ENCODE measurements at places on chromosomes 1 and 21.

DNA sequence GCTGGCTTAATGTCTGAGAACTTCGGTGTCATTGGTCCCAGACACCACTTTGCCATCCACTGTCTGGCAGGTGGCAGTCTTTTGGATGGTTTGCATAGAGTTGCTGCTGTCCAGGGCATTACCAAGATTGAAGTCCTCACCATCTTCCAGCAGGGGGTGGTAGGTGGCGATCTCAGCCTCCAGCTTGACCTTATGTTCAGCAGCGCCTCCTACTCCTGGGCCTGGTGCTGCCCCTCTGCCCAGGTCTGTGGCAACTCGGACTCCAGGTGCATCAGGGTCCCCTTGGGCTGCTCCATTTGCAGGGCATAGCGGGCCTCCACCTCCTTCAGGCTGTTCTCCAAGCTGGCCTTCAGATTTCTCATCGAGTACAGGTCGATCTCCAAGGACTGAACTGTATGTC, 573.3 kb upstream of the NCAM2 start:
- no peak for DNase-seq

GRCh38 chr1:93905734-93906133, 3.5 kb downstream of the GCLM start:
- DNase-seq: no peak

- DNase-seq: no peak
Observed at GRCh38 chr1:167627865-167628641, 2.0 kb upstream of the RCSD1 start.

- no peak for DNase-seq
Observed at GRCh38 chr1:195721210-195721971, 886.8 kb downstream of the KCNT2 start.

DNA sequence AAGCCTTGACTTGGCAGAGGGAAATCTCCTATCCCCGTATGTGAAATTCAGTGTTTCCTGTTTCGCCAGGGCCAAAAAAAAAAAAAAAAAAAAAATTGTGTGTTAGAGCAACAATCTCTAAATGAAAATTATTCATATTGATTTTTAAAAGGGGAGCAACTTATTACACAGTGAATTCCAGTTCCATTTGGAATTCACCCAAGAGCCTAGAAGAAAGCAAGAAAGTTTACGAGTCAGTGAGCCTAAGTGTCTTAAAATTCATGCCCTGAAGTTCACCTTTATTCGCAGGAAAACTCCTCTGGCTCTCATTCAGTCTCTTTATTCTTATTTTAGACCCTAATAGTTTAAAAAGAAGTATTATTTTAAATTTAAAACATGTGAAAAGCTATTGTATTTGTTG, 42.1 kb upstream of the HUNK start:
- DNase-seq: no peak

DNA sequence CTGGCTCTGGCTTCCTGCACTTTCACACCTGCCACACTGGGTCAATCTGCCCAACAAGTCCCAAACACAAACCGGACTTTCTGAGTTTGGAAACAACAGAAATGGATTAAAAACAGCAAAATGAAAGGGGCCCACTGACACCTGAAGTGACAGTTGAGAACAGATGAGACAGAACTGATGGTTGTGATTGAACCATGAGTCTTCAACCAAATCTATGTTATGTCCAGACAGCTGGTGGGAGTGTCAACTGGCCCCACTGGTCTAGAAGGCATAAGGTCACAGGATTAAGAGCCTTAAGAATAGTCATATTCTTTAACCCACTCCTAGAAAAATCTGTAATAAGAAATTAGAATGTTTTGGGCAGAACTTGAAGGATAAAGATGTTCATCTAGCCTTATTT, 13.0 kb upstream of the ATP13A2 start:
- DNase-seq: no peak

GRCh38 chr1:172931761-172932160, 119.0 kb downstream of the TNFSF18 start:
- DNase-seq: no peak

DNA sequence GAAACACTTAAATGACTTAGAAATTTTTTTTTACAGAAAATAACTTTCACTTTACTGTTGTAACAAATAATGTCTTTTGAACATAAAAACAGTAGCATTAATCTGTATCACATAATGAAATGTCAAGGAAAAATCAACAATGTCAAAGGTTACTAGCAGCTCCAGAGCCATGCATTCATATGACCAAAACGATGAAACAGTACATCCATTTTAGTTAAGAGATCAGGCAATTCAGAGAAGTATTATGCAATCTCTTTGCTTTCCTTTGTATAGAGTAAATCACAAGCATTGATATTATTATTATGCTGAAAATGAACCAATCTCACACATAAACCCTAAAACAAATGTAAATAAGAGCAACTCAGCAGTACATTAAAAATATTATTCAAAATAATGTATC, 748.9 kb downstream of the PLA2G4A start:
- no peak for DNase-seq

DNA sequence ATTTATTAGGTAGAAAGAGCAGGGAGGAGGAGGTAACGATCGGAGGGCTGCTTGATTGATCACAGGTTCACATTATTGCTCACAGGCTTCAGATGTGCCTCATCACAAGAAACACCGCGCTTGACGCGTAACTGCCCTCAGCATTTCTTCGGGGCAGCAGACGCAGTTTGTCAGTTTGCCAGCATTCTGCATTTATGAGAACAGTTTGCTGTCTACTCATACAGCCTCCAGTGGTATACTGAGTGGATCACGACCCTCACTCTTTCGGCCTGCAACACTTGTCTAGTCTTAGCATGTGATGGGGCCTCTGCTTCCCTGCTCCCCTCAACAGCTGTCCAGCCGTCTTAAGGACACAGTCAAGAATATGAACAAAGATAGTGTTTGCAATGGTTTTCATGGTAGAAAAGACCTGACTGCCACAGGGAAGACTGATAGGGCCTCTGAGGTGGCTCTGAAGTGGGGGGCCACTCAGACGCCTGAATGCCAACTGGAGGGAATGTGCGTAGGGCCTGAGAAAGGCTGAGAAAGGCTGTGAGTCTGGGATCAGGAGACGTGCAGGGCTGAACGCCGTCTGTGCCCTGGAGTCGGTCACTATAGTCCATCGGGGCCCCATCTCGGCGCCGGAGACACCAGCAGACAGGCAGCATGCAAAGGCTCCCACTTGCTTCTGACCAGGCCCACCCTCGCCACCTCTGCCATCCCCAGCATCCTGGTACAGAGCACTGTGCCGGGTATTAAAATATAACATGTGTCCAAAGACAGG, 45.0 kb downstream of the UBE2G2 start:
- no peak for DNase-seq

DNA sequence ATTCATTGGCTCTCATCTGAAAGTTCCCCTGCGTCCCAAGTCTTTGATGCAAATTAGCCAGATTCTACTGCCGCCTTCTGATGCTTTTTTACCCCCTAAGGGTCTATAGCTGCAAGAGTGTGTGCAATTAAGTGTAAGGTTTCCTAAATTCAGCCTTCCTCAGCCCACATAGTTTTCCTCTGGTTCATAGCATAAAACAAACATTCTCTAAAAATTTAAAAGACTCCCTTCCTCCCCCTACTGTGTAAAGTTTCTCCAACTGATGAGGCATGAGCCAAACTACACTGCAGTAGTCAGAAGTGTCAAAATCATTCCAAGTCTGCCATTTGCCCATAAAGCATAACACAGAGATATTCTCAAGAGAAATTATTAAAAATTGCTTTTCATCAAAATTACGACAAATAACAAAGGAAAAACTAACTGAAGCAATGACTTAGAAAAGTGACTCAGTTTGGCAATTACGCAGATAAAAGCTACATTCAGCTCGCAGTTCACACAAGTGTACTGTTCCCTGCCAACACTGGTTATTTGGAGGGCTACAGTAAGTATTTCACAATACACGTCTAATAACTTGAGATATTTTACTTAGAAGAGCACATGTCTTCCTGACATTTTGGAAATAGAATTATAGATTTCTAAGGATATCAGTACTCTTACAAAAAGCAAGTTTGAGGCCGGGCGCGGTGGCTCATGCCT, 15.4 kb downstream of the KCNH1 start:
- no peak for DNase-seq

- DNase-seq: no peak
Observed at GRCh38 chr1:172779491-172779890, 120.6 kb downstream of the FASLG start.

- DNase-seq: no peak
Observed at GRCh38 chr21:32981096-32981495, 44.6 kb upstream of the OLIG2 start.

GRCh38 chr1:44826375-44827196, 16.5 kb downstream of the PTCH2 start:
- DNase-seq: no peak

GRCh38 chr1:32361674-32362473, 411 bp downstream of the FAM229A start:
- DNase-seq: no peak

DNA sequence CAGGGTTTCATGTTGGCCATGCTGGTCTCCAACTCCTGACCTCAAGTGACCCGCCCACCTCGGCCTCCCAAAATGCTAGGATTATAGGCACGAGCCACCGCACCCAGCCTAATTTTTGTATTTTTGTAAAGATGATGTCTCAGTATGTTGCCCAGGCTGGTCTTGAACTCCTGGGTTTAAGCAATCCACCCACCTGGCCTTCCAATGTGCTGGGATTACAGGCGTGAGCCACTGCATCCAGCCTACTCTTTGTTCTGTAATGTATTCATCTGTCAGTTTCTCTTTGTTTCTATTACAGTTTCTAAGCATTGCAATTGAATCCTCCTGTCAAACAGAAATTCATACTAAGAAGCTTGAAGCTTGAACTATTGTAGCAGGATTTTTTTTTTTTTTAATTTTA, 54.8 kb upstream of the RCC1 start:
- DNase-seq: no peak

- no peak for DNase-seq
Observed at GRCh38 chr1:25581764-25582163, 34.8 kb upstream of the MAN1C1 start.

Measured in brain pericyte (primary cell).